T-helper 9 cell (primary cell): ENCODE measurements at places on chromosomes 13 and 19.

DNA sequence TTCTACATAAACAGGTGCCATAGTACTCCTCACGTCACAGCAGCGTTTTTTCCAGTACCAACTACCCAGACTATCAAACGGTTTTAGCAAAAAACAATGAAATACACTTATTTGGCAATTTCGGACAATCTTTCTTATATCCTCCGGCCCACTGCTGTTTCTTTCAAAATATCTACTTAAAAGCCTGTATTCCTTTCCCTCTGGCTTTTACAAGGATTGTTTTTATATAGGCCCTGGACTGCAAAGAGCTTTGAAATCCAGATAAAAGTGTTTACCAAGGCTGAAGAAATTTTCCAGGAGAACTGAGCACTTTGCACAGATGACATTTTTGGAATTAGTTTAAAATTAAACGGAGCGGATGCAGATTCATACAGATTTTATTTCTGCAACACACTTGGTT, 255.9 kb upstream of the STARD13 start:
- no peak for DNase-seq

- DNase-seq = no peak
Measured at GRCh38 chr13:70043685-70044084, 63.9 kb upstream of the ATXN8OS start.

GRCh38 chr13:42649141-42649540, 75.2 kb downstream of the TNFSF11 start:
- DNase-seq = no peak

DNA sequence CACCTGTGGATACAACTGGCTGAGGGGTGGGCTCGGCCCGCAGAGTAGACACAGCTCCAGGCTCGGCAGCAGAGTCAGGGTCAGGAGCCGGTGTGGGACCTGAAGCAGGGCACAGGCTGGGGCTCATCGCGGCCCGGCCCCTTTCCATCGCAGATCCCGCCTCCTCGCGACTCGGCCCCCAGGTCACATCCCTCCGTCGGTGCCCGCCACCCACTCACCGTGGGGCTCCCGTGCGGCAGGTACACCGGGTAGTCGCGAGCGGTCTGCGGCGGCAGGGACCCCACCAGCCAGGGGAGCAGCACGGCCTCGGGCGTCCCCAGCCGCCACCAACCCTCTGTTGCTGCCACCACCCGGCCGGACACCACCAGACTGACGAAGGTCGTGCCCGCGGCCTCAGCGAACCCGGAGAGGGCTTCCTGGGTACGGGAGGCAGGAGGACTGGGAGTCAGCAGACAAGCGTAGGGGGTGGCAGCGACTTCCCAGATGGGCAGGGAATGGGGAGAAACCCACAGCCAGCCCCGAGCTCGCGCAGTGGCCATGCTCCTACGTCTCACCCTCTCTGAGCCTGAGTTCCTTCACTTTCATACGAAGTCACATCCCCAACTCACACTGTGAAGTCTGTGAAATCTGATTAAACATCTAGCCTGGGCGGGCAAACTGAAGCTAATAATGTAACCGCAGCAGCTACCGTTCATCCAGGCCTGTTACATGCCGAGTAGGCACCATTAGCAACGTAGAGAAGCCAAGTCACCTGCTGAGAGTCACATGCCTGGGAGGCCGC, 3.7 kb downstream of the FUZ start:
- DNase-seq = peak; percentile 42

GRCh38 chr13:101454767-101455166, 2.3 kb downstream of the ITGBL1 start:
- DNase-seq = no peak

DNA sequence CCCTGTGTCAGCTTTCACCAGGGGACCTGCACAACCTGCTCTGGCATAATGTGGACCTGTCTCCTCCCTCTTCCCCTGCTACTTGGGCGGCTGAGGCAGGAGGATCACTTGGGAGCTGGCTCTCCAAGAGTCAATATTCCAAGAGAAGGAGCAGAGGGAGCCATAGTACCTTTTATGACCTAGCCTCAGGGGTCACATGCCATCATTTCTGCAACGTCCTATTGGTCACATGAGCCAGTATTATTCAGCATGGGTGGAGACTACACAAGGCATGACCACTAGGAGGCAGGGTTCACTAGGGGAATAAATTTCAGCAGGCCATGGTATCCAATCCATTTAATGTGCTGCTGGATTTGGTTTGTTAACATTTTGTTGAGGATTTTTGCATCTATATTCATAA, 12.0 kb upstream of the SHFL start:
- peak; percentile 27 for DNase-seq

DNA sequence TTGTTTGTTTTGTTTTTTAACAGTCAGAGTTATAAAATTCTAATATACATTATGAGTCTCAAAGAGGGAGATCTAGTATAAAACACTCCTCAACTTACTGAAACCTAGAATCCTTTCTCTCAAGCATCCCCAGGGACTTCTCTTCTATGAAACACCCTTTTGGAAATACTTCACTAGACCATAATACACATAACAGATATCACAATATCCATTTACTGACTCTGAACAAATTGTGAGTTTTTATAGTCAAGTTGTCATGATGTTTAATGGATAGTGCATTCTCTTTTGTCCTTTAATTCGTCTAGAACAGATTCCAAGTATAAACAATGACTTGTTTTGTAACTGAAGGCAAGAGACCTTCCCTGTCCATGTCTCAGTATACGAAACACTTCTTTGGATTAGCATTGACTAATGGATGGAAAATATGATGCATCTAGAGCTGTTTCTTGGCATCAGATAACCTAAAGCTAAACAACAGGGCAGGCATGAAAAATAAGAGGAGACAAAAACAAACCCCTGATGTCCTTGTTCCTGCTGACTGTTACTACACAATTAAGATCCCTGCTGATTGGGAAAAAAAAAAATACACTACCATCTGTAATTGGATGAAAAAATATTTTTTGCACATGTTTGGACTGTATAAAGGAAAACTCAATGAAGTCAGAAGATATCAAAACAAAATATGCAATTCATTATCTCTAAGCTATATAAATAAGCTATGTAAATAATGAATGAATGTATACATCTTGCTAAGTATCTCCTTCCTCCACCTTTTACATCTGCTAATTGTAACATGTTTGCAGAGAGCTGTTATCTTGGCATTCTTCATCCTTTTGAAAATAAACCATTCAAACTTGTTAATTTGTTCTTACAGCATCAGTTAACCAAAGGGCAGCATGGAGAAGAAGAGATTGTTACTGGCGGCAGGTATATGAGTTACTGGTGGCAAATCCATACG, 214.2 kb downstream of the LACC1 start:
- DNase-seq = no peak

DNA sequence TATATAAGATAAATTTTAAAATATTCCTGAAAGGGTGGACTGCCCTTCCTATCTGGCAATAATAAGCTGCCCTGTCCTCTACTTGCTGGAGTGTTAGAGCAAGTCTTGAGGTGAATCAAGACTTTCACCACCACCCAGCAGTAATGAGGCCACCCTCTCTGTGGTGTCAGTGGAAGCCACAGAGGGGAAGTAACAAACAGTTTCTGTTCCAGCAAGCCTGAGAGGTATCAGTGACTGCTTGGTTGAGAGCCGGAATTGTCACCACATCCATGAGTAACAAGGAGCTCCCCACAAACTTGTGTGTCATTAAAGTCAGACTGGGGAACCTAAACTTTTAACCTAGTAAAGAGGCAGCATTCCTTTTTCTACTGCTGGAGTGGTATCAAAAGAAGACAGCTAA, 532.7 kb upstream of the SPRY2 start:
- no peak for DNase-seq

GRCh38 chr19:49812452-49812996, 568 bp downstream of the FUZ start:
- DNase-seq = no peak

- DNase-seq = no peak
Measured at GRCh38 chr13:110643324-110643723, 28.0 kb downstream of the NAXD start.

DNA sequence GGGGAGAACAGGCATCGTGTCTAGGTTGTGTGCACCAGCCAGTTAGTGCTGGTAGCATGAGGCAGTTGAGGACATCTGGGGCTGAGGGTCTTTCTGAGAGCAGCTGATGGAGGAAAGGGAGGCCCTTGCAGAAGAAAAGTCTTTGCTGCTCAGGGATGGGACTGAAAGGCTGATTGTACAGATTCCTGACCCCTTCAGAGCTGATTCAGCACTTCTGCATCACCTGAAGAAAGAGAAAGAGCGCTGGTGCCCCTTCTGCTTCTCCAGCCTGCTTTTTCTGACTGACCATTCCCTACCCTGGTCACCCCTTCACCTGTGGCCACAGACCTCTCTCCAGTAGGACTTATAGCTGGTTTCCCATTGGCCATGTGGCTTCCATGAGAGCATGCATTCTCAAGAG, 476.2 kb downstream of the TSHZ3 start:
- no peak for DNase-seq

- DNase-seq = no peak
Measured at GRCh38 chr19:34330116-34330515, 34.9 kb upstream of the GPI start.

DNA sequence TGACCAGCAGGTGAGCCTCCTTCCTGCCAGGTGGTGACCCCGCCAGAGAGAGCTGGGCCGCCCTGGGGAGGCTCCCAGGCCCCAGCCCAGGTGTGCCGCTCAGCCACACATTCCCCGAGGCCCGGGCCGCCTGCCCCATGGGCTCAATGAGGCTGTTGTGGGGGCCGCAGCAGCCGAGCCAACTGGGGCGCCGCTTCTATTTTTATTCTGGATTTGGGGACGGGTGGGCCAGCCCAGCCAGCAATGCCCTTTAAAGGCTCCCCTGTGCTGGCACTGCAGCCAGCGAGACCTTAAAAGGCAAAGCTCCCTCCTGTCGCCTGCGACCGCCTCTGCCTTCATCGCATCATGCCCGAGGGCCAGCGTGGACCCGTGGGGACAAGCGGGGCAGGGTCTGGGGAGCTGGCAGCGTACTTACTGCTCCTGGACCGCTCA, 17.7 kb upstream of the CRTC1 start:
- DNase-seq = no peak

DNA sequence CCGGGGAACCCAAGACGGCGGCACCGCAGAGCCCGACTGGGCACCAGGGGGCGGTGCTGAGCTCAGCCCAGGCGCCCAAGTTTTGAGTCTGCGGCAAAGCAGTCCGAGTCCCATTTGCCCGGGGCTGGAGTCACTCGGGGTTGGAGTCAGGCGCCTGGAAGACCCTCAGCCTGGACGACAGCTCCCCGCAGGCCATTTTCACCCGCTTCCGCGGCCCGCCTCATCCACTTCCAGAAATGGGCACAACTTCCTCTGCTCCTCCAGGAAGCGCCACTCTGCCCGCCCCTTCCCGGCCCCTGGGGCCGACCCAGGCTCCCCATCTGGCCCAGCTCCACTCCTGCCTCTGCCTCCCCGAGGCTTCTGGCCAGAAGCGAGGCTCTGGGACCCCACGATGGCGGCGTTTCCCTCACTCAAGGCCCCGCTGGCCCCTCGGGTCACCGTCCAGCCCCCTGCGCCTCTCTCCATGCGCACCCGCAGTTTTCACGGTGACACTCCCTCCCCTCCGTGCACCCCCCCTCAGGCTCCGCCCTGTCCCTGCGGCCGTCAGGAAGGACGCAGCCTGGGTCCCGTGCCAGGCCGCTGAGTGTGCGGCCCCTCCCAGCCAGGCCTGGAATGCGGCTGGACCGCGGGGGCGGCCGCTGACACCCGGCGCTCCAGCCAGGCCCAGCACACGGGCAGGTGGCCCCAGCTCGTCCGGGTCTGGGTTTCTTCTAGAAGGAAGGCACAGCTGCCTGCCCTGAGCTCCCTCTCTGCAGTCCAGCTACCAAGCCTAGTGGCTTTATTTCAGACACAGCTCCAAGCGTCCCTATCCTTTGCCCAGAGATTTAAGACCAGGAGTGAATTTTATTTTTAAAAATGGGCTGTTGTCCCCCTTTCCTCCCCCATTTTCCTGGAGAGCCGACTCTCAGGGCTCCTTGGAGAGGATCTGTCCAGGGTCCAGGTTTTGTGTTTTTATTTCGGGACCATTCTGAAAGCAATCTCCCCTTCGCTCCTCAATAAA, 4.7 kb downstream of the SERTAD1 start:
- DNase-seq = peak; percentile 62

- DNase-seq = no peak
Measured at GRCh38 chr13:73335210-73335609, 276.4 kb downstream of the KLF5 start.

- no peak for DNase-seq
Measured at GRCh38 chr13:89750371-89750770, 1597.1 kb upstream of the MIR17HG start.

- DNase-seq = no peak
Measured at GRCh38 chr13:25266706-25267105, 20.6 kb downstream of the MTMR6 start.

DNA sequence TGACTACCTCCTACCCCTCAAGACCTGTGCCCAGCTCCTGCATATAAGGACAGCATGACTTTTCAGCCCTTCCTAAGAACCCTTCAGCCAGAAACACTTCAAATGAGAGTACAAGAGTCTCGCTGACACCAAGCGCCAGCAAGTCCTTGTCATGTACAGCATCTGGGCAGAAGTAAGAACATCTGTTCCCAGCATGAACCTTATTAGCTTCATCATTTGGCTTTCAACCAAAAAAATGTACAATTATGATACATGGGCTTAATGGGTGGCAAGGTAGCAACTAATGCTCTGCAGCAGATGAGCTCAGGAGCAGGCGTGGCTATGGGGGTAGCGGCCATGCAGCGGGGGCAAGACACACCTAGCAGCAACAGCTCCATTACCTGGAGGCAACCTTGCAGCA, 487.6 kb downstream of the COG6 start:
- DNase-seq = no peak

DNA sequence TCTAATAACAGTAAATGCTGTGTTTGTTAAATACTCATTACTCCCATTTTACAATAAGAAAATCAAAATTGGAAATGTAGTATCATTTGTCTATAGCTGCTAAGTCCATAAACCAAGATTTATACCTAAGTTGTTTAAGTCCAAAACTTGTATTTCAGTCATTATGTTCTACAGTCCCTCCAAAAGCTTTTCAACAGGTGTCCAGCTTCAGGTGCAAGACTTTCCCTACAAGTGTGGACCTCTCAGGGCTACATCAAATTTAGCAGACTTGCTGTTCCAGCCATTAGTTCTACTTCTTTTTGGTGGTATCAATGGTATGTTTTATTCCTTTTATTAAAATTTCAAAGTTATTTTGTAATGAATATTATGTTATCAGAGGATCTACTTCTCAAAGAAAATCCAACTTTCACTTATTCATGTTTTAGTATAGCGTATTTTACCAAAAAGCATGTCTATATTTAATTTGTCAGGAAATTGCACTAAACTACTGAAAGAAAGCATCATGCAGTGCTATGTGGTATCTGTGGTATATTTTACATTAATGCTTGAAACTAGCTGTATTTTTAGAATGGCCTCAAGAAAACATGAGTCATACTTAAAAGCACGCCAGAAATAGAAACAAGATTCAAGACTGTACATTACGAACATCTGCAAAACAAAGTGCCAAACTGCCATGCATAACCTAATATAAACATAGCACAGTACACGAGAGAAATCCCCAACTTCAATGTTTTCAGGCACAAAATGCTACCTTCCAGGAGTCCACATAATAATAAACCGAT, 44.5 kb downstream of the VWA8 start:
- DNase-seq = no peak

- no peak for DNase-seq
Measured at GRCh38 chr19:32238076-32238475, 107.3 kb upstream of the ZNF507 start.

- no peak for DNase-seq
Measured at GRCh38 chr13:37105251-37105714, at the start of gene CSNK1A1L. Gene CSNK1A1L, minus strand, starts transcription at chr13:37105664. Its CDS starts 408 bp downstream, at chr13:37105256.
